ENCODE measurements at places on chromosomes 5 and 9.

DNA sequence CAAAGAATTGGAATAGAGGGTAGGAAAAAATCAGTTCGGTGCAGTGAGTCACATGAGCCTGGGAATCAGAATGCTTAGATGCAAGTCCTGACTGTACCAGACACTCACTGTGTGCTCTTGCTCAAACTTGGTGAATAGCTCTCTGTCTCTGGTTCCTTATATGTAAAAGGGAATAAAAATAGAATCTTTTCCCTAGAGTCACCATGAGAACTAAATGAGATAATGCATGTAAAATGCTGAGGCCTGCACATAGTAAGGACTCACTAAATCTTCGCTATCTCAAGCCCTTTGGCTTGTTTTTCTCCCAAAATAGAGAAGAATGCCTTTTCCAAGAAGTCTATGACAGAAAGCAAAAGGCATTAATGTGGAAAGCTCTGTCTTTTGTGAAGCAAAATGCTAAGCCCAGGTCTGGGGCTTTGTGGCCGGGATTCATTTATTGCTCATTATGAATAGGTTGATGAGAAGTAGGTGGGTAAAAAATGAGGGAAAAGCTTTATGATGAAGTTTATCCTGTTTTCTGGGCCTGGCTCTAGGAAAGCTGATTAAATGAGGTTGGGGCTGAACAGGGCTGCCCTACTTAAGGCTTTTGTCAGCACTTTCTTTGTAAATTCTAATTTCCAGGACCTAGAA is 483.3 kb downstream of the DMAC1 start:
- DNase-seq, result no peak
- no peak overlapping the region for H3K27ac ChIP-seq
- no peak overlapping the region for H3K4me3 ChIP-seq
- peaks cover 15% of the 10 kb centered on the region for H3K27me3 ChIP-seq
- H3K4me1 ChIP-seq, result no peaks in the 10 kb centered on the region

- peaks cover 2% of the 10 kb centered on the region for H3K36me3 ChIP-seq
- peaks cover 9% of the 10 kb centered on the region for H3K27me3 ChIP-seq
- no peak overlapping the region for H3K4me3 ChIP-seq
- no peak for DNase-seq
- H3K4me1 ChIP-seq, result peaks cover 4% of the 10 kb centered on the region
Observed at GRCh38 chr9:19148187-19148586, 20.9 kb upstream of the PLIN2 start.

GRCh38 chr5:125579182-125579581 is 832.7 kb upstream of the ZNF608 start:
- H3K27ac ChIP-seq, result no peak overlapping the region
- no peaks in the 10 kb centered on the region for H3K36me3 ChIP-seq
- no peaks in the 10 kb centered on the region for H3K4me1 ChIP-seq

DNA sequence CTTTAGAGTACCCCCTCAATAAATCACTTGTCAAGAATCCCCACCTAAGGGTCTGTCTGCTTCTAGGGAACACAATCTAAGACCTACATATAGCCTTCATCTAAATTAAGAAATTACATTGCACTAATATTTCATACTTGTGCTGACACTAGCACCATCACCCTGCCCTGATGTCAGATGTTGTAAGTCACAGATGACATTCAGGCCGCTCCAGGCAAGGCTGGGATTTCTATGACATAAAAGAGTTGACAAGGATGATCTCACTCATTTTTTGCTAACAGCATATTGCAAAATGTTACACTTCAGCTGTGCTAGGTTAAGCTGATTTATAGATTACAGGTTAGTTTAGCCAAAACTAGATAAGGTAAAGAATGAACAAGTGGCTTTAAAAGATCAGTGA is 372.5 kb upstream of the GRIA1 start:
- no peaks in the 10 kb centered on the region for H3K4me1 ChIP-seq
- no peaks in the 10 kb centered on the region for H3K27me3 ChIP-seq
- H3K4me3 ChIP-seq, result no peak overlapping the region
- DNase-seq, result no peak
- no peaks in the 10 kb centered on the region for H3K36me3 ChIP-seq

DNA sequence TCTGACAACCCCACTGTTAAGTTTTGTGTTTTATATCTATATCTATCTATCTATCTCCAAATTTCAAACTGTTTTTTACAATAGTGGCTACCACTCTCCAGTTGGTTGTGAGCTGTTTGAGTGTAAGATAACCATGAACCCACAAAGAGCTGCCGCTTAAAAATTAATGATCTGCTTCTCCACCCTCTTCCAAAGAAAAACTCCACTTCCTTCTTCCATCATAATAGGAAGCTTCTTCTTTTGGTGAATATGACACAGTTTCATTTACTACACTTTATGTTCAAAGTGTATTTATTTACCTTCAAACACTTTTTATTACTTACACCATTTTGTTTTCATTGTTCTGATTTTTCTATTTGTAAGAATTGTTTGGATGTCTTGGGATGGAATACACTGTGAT is 37.9 kb downstream of the SPZ1 start:
- H3K4me1 ChIP-seq, result peaks cover 3% of the 10 kb centered on the region
- H3K36me3 ChIP-seq, result peaks cover 2% of the 10 kb centered on the region

DNA sequence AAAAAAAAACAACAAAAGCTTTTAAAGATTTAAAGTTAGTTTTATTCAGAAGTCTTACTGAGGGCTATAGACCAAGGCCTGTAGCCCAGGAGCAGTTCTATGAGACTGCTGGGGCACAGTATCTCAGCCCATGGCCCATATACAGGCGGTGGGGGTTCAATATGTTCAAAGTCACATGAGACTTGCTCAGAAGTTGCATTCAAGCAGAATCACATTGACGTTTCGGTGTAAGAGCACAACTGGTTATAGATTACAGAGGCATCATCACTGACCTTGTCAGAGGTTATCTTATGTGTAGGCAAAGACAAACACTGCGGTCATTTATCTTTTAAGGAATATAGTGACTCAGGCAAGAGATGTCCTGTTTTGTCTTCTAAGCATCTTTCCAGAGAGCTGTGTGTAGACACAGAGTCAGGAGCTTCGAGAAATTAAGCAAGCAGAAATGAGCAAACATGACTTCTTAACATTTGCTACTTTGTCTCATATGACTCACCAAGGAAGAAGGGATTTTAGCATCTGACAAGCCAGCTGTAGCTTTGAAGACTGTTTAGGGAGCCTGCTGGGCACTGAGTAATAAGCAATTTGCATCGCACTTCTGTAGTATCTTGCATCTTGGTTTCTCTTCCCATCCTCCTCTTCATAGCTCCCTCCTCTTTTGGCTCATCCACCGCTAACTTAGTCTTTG is 12.9 kb upstream of the F2RL1 start:
- peaks cover 5% of the 10 kb centered on the region for H3K36me3 ChIP-seq
- no peak overlapping the region for H3K27ac ChIP-seq
- peaks cover 7% of the 10 kb centered on the region for H3K27me3 ChIP-seq
- H3K4me3 ChIP-seq, result no peak overlapping the region
- H3K4me1 ChIP-seq, result peaks cover 3% of the 10 kb centered on the region

GRCh38 chr9:137703842-137704508 is 85.2 kb downstream of the EHMT1 start:
- peaks cover 7% of the 10 kb centered on the region for H3K36me3 ChIP-seq
- H3K4me1 ChIP-seq, result peaks cover 24% of the 10 kb centered on the region
- no peak overlapping the region for H3K27ac ChIP-seq
- no peaks in the 10 kb centered on the region for H3K27me3 ChIP-seq
- H3K4me3 ChIP-seq, result no peak overlapping the region

GRCh38 chr5:158802941-158803341 is 296.8 kb downstream of the EBF1 start:
- H3K27ac ChIP-seq, result no peak overlapping the region
- no peak for DNase-seq
- H3K4me1 ChIP-seq, result no peaks in the 10 kb centered on the region

DNA sequence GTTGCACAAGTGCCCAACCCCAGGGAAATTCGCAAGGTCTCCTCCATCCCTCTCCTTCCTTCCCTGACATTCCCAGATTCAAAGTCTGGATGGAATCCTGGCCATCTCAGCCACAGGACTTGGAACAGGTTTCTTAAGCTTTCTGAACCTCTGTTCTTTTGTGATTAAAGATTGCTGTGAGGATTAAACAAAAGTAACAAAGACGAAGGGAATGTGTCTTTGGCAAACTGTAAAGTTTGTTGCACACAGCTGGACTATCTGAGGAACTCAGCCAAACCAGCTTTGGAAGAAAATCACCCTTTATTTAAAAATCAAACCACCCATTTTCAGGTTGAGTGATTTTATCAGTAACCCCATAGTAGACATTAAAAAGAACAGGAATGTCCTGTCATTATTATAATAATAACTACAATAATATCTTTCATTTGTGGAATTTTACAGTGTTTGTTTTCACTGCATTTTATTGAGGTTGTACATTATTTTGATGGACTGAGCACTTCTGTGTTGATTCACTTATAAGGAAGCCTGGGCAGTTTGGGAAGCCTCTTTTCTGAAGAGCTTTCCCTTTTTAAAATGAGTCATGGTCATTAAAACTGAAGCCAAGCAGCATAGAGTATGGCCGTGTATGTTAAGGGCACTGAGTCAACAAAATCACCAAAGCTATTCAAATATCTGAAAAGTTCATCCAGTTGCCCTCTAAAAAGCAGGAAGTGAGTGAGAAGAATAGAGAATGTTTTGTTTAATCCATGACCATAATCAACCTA is 310.2 kb downstream of the AGTPBP1 start:
- no peaks in the 10 kb centered on the region for H3K36me3 ChIP-seq
- no peak overlapping the region for H3K4me3 ChIP-seq
- peaks cover 47% of the 10 kb centered on the region for H3K27me3 ChIP-seq
- no peak for DNase-seq
- no peak overlapping the region for H3K27ac ChIP-seq

GRCh38 chr5:169260896-169261569 is 39.9 kb downstream of the SLIT3 start:
- H3K4me3 ChIP-seq, result no peak overlapping the region
- no peak overlapping the region for H3K27ac ChIP-seq

DNA sequence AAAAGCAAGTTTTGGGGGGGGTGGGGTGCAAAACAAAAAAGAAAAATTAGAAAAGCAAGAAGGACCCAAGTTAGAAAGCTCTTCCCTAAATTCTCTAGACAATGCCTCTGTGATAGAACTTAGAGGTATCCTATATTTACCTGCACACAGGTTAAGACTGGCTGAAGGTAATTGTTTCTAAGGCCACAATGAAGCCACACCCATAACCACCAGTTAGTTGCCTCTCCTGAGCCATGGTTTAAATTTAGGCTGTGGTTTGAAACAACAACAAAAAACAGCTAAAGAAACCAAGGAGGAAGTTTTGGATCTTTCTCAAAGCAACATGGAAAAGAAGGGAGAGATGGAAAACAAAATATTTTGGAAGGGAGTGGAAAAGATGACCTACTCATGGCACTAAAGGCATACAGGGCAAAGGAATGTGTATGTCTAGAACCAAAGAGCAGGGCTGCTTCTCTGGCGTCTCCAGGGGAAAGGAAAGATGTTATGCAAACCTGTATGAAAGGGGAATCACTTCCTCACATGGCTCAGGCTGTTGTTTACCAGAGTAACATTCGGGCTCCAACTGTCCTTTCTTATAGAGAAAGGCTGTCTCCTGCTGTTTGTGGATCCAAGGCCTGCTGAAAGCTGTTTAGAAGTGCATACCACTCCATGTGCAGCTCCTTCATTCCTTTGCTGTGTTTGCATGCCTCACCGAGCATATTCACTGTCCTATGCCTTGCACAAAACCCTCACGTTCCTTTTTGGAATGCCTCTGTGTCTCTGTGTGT is 408.9 kb upstream of the MPDZ start:
- no peaks in the 10 kb centered on the region for H3K4me1 ChIP-seq
- H3K4me3 ChIP-seq, result no peak overlapping the region
- no peak overlapping the region for H3K27ac ChIP-seq
- DNase-seq, result no peak

- H3K4me3 ChIP-seq, result no peak overlapping the region
- peaks cover 35% of the 10 kb centered on the region for H3K27me3 ChIP-seq
- H3K27ac ChIP-seq, result no peak overlapping the region
- DNase-seq, result no peak
Observed at GRCh38 chr5:150616024-150616470, 24.4 kb upstream of the SYNPO start.

GRCh38 chr5:94893412-94894135 is 275.1 kb downstream of the SLF1 start:
- no peaks in the 10 kb centered on the region for H3K36me3 ChIP-seq
- H3K27ac ChIP-seq, result no peak overlapping the region
- H3K27me3 ChIP-seq, result peaks cover 12% of the 10 kb centered on the region
- H3K4me1 ChIP-seq, result no peaks in the 10 kb centered on the region
- no peak for DNase-seq

GRCh38 chr5:39698838-39699560 is 274.2 kb upstream of the DAB2 start:
- no peaks in the 10 kb centered on the region for H3K36me3 ChIP-seq
- H3K4me1 ChIP-seq, result peaks cover 2% of the 10 kb centered on the region
- H3K4me3 ChIP-seq, result no peak overlapping the region
- DNase-seq, result no peak
- peaks cover 10% of the 10 kb centered on the region for H3K27me3 ChIP-seq

- no peaks in the 10 kb centered on the region for H3K27me3 ChIP-seq
- DNase-seq, result no peak
- H3K4me3 ChIP-seq, result no peak overlapping the region
- no peak overlapping the region for H3K27ac ChIP-seq
- H3K36me3 ChIP-seq, result no peaks in the 10 kb centered on the region
Observed at GRCh38 chr5:173591056-173591514, 25.4 kb downstream of the BOD1 start.

- H3K36me3 ChIP-seq, result no peaks in the 10 kb centered on the region
- no peaks in the 10 kb centered on the region for H3K4me1 ChIP-seq
- H3K27ac ChIP-seq, result no peak overlapping the region
Observed at GRCh38 chr5:34639852-34640626, 16.1 kb upstream of the RAI14 start.

GRCh38 chr9:16450578-16450977 is 419.9 kb downstream of the BNC2 start:
- H3K27me3 ChIP-seq, result no peaks in the 10 kb centered on the region
- no peak overlapping the region for H3K4me3 ChIP-seq
- no peak for DNase-seq
- H3K27ac ChIP-seq, result no peak overlapping the region
- no peaks in the 10 kb centered on the region for H3K4me1 ChIP-seq

DNA sequence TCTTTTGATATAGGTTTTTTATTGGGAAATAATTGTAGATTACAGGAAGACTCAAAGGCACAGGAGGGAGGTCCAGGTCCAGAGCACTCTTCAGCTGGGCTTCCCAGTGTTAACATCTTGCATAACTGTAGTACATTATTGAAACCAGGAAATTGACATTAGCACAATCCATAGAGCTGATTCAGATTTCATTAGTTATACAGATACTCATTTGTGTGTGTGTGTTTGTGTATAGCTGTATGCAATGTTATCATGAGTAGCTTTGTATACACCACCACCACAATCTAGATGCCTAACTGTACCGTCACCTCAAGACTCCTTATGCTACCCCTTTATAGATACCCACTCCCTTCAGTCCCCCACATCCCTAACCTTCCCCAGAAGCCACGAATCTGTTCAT is 47.9 kb downstream of the SLC36A1 start:
- peaks cover 2% of the 10 kb centered on the region for H3K4me1 ChIP-seq
- no peaks in the 10 kb centered on the region for H3K27me3 ChIP-seq
- H3K4me3 ChIP-seq, result no peak overlapping the region
- DNase-seq, result no peak

DNA sequence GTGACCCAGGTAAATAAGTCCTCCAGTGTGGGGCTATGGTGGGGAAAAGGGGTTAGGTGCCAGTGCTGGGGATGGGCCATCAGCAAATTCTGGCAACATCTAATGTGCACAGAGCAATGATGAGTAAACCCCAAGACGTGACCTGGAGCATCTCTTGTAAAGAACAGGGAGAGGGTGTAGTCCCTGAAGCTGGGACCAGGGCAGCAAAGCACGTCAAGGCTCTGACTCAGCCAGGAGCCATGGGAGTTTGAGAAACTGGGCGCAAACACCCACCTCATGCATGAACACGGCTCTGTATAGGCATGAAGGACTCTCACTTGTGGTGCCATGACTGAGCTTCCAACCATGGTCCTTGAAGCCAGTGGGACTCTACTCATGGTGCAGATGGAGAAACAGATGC is 51.8 kb downstream of the DUSP1 start:
- no peak for DNase-seq
- no peaks in the 10 kb centered on the region for H3K36me3 ChIP-seq
